Activated CD8-positive, alpha-beta memory T cell treated with anti-CD3 and anti-CD28 coated beads for 1 hour (primary cell): ENCODE measurements at places on chromosomes 2 and 18.

- DNase-seq: no peak
Measured at GRCh38 chr2:172108587-172108930, 5.9 kb upstream of the DLX2 start.

- no peak for DNase-seq
Measured at GRCh38 chr2:8146132-8147005, 535.5 kb upstream of the ID2 start.

GRCh38 chr2:189534854-189535832 is 45.4 kb downstream of the SLC40A1 start:
- no peak for DNase-seq

DNA sequence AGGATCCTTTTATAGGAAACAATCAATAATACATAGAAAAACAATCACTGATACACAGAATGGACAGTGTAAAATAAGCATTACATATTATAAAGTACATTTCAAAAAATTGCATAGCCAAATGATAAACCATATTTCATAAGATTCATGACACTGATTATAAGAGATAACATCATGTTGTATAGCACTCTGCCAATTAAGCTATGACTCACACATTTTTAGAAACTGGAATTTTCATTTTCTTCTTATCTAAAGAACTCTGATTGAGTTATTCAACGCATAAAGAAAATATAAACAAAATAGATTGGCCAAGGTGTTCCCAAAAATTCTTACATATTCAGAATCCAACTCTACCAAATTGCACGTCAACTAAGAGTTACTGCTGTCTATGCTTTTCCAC is 5.9 kb downstream of the EPB41L3 start:
- DNase-seq: no peak

- no peak for DNase-seq
Measured at GRCh38 chr18:60196836-60197606, 175.6 kb downstream of the MC4R start.

DNA sequence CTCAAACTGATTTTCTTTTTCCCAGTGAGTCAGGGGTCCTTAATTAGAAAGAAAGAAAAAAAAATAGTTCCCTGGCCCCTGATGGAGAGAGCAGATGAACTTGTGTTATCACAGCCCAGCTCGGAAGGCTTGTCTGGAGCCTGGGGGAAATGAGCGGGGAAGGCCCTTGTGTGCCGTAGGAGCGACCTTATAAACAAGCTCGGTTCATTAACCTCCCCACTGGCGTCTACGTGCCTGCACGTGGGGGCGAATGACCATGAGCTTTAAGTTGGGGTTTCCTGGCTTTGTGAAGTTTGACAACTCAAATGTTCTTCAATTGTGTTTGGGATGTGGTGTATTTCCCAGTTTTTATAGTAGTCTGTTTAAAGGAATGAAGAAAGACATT is 69.5 kb downstream of the EPAS1 start:
- DNase-seq: no peak

- no peak for DNase-seq
Measured at GRCh38 chr18:8735274-8735673, 29.9 kb downstream of the MTCL1 start.

- DNase-seq: no peak
Measured at GRCh38 chr2:223176970-223177369, 125.0 kb downstream of the KCNE4 start.

DNA sequence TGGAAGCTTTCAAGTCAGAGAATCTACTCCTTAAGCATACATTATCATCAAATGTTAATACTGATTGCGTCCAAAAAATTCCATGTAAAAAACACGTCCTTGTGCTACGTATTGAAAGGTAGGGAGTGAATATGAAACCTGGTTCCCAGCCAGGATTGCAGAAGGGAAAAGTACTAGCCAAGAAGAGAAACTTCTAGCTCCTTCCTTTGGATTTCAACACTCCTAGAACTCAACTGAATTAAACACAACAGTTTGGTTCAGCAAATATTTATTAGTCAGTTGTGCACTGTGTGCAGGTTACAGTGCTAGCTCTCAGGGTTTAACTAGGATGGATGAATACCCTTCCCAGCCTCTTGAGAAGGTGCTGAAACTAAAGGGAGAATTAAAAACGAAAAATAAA is 33.9 kb upstream of the FHL2 start:
- no peak for DNase-seq

DNA sequence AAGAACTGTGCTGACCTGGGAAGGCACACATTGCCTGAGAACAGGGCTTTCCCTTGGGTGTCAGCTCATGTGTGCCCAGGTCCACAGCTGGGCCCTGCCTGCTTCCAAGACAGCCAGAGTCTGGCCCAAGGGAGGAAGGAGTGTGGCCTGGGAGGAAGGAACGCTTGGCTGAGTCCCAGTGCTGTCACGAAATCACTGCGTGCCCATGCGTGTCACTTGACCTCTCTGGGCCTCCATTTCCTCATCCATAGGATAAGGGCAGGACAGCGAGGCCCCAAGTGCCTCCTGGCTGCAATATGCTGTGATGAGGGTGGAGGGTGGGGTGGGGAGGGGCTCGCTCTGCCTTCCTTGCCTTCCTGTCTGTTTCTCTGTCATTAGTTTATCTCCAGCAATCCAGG is 642 bp upstream of the KCNK3 start:
- no peak for DNase-seq

GRCh38 chr2:13694673-13695072 is 937.8 kb upstream of the LRATD1 start:
- DNase-seq: no peak

- no peak for DNase-seq
Measured at GRCh38 chr2:19299032-19299431, 59.4 kb downstream of the OSR1 start.

GRCh38 chr2:225008179-225008856 is 34.0 kb downstream of the DOCK10 start:
- DNase-seq: no peak

- DNase-seq: no peak
Measured at GRCh38 chr2:24822049-24822706, 29.0 kb downstream of the CENPO start.

- no peak for DNase-seq
Measured at GRCh38 chr2:83900862-83901261, 558.2 kb downstream of the SUCLG1 start.

DNA sequence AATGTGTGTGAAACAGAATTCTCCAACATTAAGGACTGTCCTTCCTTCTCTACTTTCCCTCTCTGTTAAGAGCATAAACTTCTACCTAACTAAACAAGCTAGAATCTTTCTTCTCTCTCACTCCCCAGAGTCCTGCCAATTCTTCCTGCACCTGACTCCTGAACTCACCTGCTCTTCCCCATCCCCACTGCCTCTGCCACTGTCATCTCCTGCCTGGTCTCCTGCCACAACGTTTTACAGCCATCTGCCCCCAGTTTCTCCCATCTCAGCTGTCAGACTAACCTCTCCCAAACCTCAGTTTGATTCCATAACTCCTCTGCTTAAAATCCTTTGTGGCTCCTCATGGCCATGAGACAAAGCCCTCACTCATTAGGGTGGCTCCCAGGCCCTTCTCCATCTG is 288.3 kb upstream of the FBXO11 start:
- no peak for DNase-seq

DNA sequence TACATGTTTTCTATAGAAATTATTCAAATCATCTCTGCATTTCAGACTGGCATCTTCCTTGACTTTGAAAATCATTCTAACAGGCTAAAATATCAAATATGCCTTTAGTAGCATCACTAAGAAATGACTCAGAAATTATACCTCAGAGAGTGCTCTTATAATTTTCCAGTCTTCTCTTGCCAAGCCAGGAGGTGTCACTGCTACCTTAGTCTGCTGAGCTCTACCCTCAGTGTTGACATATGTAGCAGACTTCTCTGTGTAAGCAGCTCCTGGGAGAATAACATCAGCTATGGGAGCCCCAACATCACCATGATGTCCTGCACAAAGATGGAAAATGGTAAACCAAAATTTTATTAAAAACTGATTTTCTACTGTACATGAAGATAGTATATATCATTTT is 31.6 kb downstream of the NDUFS1 start:
- no peak for DNase-seq

- no peak for DNase-seq
Measured at GRCh38 chr2:58157754-58158153, 83.4 kb downstream of the FANCL start.

GRCh38 chr2:203688798-203689197 is 17.6 kb upstream of the CD28 start:
- DNase-seq: no peak

GRCh38 chr18:39795350-39795749 is 2159.7 kb upstream of the PIK3C3 start:
- DNase-seq: no peak

DNA sequence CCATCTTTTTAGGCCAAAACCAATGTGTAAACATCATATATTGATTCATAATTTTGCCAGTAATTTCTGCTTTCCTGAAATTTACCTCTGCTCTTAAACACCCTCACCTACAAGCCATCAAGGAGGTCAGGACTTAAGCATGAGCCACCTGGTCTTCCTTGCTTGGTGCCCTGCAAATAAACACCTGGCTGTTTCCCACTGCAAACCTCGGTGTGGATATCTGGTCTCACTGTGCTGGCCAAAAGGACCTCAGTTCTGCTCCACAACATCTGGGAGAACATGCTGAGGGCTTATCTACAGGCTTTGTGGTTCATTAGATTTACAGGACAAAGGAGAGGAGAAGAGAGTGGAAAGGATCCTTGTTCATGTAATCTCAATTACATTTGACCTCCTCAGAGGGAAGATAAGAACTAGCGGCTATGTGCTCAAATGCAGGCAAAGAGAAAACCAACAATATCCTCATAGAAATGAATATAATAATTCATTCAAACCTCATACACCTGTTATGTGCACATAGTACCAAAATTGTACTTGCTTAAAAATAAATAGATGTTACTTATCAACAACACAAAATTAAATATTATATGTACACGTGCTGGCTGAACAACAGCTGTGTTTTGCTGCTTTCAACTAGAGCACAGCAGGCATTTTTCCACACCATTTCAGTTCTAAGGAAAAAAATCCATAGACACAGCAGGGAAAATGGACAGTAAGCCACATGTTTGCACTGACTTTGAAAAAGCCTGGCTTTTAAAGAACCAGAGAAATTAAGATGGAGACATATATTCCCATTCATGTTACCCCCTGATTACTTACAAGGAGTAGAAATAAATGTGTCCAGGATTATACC is 465.1 kb downstream of the LPIN1 start:
- DNase-seq: no peak

DNA sequence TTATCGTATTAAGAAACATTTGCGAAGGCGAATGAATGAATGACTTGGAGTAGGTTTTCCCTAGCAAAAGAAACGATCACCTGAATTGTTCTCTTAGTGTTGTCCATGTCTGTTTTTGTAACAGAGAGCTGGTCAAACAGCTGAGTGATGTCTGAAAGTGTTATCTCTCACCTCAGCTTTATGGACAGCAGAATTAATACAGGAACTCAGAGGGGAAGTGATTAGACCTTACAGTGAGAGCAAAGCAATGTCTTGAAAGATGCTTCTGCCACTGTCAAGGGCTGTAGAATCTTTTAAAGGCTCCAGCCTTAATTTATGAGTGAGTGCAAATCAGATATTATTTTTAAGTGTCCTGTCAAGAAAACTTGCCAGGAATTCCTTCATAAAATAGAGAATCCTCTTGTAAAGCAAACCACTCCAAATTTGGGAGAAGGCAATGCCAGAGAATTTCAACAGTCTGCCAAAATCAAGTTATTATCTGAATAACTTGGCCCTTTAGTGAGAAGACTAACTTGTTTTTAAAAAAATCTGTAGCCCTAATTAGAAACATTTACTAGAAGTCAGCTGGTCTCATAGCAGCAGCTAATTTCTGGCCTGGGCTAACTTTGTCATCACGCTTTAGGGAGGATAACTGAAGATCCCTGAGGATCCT is 60.7 kb downstream of the CDC42EP3 start:
- DNase-seq: no peak

DNA sequence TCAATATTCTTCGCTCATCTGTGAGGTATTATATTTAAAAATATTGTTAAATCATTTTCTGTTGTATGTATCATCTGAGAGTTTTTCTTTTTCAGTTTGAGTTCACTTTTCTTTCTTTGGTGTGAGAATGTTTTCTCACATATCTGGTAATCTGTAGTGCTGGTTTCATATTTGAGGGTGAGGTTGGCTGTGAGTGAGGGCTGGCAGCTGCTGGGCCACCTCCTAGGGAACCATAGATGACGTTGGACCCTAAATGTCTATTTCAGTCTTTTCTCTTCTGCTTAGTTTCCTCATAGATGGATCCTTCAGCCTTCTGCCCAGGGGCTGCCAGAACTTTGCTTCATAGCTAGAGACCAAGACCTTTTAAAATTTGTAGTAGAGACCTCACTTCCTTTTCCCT is 33.5 kb downstream of the MGAT5 start:
- DNase-seq: no peak

DNA sequence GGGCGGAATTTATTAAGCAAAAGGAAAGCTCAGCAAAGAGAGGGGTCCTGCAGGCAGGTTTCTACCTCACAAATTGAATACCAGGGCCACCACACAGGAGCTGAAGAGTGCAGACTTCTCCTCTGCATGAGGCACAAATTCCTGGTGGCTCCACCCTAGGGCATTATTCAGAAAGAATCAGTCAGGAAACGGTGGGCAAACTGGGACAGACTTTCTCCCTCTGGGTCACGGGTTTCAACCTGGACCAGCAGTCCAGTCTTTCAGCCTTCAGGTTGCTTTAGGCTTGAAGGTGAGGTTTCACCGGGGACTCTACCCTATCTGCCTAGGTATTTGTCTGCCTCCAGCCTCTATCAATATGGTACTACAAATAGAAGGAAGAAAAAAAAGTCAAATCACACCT is 41.8 kb downstream of the ACSL3 start:
- DNase-seq: no peak

DNA sequence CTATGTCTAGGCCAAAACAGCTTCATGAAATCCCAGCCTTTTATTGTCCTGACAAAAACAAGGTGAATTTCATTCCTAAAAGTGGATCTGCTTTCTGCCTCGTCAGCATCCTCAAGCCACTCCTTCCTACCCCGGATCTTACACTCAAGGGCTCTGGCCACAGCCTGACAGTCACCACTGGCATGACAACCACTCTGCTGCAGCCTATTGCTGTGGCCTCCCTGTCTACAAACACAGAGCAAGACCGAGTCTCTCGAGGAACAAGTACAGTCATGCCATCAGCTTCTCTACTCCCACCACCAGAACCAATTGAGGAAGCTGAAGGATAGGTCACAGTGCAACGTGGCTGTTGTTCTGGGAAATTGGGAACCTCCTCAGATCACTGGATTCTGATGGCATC is 106.1 kb downstream of the ICA1L start:
- DNase-seq: no peak

DNA sequence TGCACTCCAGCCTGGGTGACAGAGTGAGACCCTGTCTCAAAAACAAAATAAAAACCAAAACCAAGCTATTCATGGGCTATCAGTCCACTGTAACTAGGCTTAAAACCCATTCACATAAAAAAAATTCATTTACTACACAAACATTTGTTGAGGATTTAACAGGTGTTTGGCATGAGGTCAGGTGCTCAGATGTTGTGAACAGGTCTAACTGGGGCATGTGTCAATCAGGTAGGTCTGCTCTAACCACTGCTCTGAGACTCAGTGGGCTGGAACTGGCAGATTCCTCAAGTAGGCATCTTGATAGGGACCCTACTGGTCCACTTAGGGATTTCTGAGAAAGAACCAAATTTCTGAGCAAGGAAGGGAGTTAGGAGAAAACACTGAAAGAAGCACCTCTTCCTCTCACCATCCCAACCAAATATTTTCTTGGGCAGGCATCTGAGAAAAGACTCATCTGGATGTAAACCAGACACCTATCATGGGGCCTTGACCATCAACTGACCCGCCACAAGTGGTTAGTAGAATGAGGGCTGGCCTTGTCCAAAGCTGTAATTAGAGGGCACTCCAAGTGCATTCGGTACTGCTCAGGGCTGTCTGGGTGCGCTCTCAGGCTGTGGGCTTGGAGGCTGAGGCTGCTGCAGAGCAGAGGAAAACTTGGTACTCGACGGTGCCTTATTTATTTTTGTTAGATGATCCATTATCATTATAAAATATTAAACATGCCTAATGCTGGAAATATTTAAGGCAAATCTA is 33.9 kb downstream of the WIPF1 start:
- no peak for DNase-seq
